ENCODE measurements at places on chromosomes 7 and 10.

DNA sequence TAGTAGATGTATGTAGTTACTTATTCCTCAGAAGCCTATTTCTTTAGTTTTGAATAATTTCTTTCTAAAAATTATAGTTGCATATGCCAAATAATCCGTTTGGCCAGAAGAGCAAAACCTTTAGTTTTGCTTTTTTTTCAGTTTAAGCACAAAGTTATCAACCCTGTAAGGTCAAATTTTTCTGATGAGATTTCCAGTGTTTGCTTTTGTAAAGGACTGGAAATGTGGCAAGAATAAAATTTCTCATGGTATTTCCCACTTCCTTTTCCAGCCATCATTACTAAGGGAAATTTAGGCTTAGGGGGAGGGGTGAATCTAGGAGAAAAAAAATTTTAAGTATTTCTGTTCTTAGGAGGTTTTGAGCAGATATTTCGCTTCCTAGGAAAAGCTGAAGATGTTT is 7.6 kb downstream of the CALD1 start:
- DNase-seq: no peak

GRCh38 chr7:28890137-28890536 is 68.0 kb downstream of the TRIL start:
- no peak for DNase-seq

GRCh38 chr10:28248092-28248491 is 54.8 kb downstream of the MPP7 start:
- DNase-seq: no peak

- no peak for DNase-seq
These were observed 11.5 kb downstream of the OR6B1 start for GRCh38 chr7:144011458-144012230.

DNA sequence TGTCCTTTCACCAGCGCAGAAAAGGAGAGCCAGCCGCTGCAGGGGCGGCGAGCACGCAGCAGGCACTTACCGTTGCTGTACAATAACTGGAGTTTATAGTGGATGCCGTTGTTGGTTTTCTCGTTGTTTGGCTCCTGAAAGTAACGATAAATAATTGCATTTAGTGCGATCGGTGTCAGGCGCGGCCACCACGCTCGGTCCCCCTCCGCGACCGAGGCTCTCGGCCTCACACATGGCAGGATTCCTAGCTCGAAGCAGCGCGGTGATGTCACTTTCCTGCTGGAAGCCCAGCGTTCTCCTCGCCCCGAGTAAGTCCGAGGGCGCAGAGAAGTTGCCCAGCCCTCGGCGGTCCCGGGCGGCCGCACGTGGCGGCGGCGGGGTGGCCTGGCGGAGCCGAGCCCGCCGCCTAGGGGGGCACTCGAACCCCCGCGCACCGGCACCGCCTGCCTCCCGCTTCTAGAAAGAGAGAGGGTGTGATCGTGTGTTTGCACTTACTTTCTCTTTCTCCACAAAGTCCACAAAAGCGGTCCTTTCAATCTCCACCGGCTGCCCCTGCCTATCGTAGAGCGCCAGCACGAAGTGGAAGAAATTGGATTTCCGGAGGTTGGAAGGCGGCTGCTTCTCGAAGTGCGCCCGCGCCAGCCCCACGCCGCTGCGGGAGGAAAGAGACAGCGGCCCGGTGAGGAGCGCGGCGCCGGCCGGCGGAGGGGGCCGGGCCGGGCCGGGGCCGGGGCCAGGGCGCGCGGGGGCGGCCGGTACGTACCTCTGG is 1.0 kb downstream of the EBF3 start:
- DNase-seq: no peak

DNA sequence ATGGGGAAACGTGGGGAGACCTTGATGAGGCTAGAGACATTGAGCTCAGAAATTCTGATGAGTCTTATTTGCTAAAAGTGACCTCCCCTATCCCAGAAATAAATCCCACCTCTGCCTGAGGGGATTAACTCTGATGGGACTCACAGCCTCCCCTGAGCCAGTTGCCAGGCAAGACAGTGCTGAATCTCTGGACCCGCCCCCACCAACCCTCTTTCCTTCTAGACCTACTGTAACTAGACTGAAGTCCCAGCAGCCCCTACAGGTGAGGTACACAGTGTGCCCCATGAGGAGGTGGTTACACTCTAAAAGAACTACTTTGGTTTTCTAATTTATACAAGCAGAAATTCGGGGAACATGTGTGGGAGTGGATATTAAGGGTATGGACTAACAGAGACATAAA is 42.9 kb downstream of the PTPRE start:
- no peak for DNase-seq

DNA sequence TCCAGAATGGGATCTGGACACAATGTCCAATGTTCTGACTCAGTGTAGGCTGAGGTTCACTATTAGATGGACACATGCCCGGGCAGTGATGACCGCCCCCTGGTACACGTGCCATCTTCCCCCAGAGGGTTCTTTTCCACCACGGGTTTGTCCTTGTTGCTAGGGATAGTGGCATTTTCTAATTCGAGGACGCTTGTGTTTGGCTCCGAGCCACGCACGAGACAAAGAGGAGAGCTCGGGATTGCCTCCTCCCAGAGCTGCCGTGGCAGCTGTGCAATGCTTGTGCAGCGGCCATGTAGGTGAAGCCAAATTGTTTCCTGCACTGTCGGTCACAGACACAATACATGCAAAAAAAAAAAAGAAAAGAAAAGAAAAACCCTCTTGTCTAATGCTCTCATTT is 207.5 kb downstream of the PAXIP1 start:
- no peak for DNase-seq

GRCh38 chr10:126169899-126170298 is 218.4 kb downstream of the ADAM12 start:
- no peak for DNase-seq

GRCh38 chr7:105621617-105622016 is 40.3 kb upstream of the EFCAB10 start:
- DNase-seq: no peak

DNA sequence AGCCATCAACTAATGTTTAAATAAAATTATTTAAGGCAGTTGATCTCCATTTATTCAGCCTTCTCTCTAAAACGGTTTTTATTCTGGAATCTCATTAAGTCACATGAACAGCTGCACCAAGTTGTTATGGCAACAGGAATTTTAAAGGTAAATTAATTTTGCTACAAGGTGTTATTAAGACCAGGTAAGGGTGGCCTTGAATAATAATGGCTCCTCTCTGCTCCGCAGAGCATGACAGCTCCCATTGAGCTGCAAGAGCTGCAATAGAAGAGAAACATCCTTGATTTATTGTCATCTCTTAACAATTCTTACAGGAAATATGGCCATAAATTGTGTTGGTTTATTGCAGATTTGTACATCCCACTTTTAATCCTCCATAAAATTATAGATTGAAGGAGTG is 165.8 kb downstream of the KLF6 start:
- DNase-seq: no peak

GRCh38 chr10:25615926-25616325 is 318.1 kb upstream of the MYO3A start:
- no peak for DNase-seq

GRCh38 chr7:47600199-47601118 is 18.5 kb upstream of the TNS3 start:
- DNase-seq: no peak

DNA sequence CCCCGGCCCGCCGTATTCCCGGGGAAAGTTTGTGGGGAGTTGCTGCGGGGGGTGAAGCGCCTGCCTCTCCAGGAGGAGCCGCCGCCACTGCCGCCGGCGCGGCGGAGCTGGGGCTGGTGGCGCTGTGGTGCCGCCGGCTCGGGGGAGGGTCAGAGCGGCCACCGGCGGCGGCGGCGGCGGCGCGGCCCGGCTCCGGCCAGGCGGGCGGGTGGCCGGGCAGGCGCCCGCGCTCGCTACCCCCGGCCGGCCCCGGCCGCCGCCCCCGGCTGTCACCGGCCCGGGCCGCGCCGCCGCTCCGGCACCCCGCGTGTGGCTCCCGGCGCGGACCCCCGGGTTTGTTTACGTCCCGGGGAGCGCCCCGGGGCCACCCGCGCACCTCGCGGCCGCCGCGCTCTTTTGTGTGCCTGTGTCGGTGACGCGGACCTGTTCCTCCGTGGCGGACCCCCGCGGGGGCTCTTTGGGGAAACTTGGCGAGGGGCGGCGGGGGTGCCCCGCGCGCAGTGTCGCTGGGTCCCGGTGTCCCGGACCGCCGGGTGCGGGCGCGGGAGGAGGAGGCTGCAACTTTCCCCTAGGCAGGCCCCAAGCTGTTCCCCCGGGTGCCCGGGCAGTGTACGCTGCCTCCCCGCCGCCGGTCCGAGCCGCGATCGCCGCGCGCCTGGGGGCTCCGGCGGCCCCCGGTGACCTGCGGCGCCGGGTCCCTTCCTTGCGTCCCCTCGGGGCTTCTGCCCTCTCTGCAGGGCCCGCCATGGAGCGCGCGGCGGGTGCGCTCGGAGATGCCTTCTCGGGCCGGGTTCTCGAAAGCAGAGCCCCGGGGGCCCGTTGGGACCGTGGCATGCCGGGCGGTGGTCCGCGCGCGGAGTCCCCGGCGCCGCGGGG is 593 bp upstream of the CUX1 start:
- peak; percentile 14 for DNase-seq

- no peak for DNase-seq
These were observed 214.6 kb upstream of the TMEM72 start for GRCh38 chr10:44696496-44696895.

- DNase-seq: no peak
These were observed 3.1 kb upstream of the ARID5B start for GRCh38 chr10:61898435-61898778.

GRCh38 chr10:21670391-21670790 is 136.4 kb downstream of the MLLT10 start:
- DNase-seq: no peak

DNA sequence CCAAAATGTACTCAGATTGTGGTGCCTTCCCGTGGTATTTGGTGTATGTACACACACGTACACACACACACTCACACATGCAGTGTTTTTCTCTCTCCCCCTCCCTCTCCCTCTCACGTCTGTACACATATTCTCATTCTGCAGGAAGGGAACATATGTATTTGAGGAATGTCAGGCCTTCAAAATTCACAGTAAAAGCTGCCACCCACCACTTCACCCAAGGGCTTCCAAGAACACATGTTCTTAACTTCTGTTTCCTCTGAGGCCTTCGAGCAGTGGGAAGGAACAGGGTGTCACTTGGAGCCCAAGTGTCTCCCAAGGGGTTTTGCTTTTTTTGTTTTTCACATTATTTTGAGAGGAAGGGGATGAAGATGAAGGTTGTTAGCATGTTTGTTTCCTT is 198.9 kb downstream of the TCF7L2 start:
- DNase-seq: no peak

GRCh38 chr10:122446668-122447423 is 7.6 kb upstream of the ARMS2 start:
- no peak for DNase-seq

DNA sequence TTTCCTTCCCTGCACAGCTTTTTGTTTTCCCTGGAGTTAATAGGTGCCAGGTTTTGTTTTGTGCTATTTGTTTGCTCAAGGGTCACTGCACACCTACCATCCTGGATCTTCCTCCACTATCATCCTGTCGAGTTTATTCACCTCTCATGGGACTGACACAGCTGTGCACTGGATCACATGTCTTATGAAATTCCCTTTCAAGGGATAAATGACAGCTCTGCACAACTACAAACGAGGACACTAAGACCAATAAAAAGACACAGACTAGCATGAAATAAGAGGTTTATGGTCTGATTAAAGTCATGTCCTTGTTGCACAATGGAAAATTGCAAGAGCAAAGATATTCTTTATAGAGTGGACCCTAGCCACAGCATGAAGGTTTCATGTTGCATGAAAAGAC is 76.7 kb upstream of the SFMBT2 start:
- no peak for DNase-seq

- no peak for DNase-seq
These were observed at the start of gene CDK14 for GRCh38 chr7:90595801-90596670. Gene CDK14 (plus strand): TSS chr7:90596321. CDS start chr7:90596628, 307 bp downstream.

- no peak for DNase-seq
These were observed 16.5 kb downstream of the PLXDC2 start for GRCh38 chr10:19832699-19833098.

GRCh38 chr10:25888627-25889026 is 45.4 kb upstream of the MYO3A start:
- DNase-seq: no peak

DNA sequence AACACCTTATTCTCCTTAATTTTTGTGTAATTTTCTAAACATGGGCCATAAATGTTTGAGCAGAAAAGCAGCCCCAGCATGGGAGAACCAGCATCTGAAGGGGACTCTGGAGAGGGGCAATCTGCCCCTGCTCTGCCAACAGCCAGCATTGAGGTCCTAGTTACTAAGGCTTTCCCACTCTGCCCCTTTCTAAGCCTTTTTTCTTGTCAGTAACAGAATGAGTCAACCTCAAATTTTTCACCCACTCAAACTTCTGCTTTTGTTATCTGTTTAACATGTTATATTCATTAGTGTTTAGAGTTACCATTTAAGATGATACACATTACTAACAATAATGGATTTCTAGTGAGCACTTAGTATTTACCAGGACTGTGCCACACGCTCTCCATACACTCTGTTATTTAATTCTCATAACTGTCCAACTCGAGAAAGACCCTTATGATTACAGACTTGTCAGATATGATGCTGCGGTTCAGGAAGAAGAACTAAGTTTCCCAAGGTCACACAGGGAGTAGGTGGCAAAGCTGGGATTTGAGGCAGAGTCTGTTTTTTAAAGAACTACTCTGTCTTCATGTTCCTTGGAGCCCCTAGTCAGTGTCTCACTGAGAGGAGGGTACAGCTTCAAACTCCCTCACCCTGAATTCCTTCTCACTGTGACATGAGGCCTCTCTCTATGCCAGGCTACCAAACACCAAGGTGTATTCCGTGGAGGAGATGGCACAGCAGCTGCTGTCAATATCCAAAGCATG is 19.9 kb upstream of the GPAM start:
- DNase-seq: no peak

DNA sequence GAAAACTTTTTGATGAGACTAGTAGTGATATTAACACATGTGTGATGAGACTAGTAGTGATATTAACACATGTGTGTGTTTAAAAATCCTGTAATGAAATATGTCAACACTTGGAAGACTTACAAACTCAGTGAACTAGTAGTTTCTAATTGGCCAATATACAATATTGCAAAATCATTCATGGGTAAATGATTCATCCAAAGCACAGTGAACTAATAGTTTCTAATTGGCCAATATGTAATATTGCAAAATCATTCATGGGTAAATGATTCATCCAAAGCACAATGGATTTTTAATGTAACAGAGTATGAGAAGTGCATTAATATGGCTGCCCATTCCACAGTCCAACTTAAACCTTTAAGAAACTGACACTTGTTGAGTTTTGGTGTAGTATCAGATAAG is 77.8 kb downstream of the ATAD1 start:
- DNase-seq: no peak

GRCh38 chr7:92930404-92930803 is 94.0 kb upstream of the CDK6 start:
- DNase-seq: no peak

- DNase-seq: no peak
These were observed 117.5 kb upstream of the ANLN start for GRCh38 chr7:36272211-36272566.

- no peak for DNase-seq
These were observed 65.3 kb upstream of the SLF2 start for GRCh38 chr10:100847440-100847839.

GRCh38 chr10:200405-200804 is 65.2 kb downstream of the ZMYND11 start:
- DNase-seq: no peak
